ENCODE measurements at places on chromosomes 7 and 10.

DNA sequence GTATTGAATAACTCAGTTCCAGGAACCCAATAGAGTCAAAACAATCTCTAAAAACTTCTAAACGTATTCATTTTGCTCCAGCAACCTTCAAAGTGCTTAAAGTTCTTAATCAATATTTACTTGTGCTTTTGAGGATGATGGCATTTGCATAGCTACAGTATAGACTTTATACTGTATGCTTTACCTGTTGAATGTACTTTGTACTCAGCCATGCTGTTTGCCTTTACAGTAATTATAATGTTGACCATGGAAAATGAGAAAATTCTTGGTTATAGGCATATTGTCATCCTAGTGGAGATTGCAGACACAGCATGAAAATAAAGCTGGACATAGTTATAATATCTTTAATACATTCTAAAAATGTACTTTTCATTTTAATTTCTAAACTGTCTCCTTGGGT, 762.7 kb upstream of the PHF14 start:
- DNase-seq = no peak

DNA sequence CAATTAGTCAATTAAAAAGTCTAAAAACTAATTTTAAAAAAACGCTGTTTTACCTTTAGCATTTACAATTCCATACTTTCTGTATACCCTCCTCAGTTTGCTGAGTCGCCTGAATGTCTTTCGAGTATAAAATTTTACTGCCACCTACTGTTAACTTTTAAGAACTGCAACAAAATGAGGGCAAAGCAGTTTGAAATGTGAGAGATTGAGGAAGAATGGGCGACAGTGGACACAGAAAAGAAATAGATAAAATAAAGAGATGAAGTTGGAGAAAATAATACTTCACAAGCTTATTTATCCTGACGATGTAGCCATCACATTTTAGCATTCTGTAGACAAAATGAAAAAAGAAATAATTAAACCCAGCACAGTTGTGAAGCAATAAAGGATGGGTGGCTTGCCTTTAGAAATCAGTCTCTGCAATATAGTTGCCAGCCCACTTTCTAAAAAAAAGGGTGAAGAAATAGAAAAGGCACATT, 110.8 kb upstream of the PTN start:
- no peak for DNase-seq

GRCh38 chr7:87000344-87000743, 59.1 kb downstream of the ELAPOR2 start:
- DNase-seq = no peak

- DNase-seq = no peak
Observed at GRCh38 chr10:104098358-104098925, 12.8 kb upstream of the COL17A1 start.

DNA sequence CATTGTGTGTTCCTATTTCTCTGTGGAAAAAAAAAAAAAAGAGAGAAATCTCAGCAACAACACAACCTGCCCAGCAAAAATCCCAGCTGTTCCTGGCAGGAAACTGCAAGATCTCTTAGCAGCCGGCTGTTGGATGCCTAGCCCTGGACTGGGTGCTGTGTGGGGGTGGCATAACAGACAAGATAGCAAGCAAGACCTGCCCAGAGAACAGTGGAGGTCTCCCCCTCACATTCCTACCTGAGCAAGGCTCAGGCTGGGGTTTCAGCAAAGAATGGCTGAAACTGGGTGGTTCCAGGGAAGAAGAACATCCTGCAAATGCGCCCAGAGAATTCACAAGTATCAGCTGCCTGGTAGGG, 248.8 kb upstream of the ZMIZ1 start:
- no peak for DNase-seq

DNA sequence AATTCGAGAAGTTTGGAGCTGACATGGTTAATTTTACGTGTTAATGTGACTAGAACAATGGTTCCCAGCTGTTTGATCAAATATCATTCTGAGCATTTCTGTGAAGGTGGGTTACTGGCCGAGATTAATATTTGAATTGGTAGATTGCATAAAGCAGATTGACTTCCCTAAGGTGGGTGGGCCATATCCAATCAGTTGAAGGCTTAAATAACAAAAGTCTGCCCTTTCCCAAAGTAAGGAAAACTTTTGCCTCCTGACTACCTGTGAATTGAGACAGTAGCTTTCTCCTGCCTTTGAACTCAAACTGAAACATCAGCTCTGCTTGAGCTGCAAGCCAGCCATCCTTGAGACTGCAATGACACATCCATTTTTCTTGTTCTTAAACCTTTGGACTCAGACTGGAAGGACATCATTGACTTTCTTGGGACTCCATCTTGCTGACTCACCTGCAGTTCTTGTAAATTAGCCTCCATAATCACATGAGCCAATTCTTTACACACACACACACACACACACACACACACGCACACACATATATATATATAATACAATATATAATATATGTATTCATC, 63.1 kb upstream of the LRRTM3 start:
- DNase-seq = no peak

DNA sequence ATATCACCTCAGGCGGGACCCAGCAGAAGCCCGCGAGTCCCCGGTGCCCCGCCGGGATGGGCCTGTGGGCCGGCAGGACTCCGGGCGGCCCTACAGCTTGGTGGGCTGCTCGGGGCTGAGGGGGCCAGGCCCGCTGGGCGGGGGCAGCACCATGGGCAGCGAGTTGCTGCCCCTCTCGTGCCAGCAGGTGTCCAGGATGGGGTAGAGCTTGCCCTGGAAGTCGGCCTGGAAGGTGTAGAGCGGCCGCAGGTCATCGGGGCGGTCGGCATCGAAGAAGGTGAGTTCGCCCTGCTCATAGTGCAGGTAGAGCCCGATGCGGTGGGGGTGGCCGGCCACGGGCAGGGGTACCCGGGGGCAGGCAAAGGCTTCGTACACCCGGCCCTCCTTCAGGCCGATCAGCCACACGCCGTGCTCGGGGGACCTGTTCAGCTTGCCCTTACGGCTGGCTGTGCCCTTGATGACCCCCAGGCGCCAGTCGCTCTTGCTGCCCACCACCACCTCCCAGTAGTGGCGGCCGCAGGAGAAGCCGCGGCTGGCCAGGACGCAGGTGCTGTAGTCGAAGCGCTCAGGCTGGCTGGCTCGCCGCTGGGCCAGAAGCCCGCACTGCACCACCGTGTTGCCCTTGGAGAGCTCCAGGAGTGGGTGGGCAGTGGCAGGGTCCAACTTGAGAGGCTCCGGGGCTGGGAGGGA, 4.3 kb upstream of the NSUN5 start:
- DNase-seq = no peak

GRCh38 chr7:75630549-75630948, 108.2 kb downstream of the HIP1 start:
- no peak for DNase-seq

GRCh38 chr7:38481401-38481800, 149.8 kb downstream of the AMPH start:
- no peak for DNase-seq
